CD4-positive, CD25-positive, alpha-beta regulatory T cell (primary cell): ENCODE measurements at places on chromosomes 2 and 18.

DNA sequence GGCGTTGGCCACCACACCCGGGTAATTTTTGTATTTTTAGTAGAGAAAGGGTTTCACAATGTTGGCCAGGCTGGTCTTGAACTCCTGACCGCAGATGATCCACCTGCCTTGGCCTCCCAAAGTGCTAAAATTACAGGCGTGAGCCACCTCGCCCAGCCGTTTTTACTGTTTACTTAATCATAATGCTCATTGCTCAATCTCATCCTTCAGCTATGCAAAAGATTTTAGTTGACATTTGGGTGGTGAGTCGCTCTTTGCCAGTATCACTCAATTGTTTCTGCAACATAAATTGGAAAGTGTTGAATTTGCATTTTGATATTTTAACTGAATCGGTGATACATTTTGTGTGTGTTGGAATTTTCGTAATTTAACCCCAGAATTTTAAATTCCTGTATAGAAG lies 7.8 kb upstream of the ZNF532 start:
- H3K27me3 ChIP-seq = peaks cover 9% of the 10 kb centered on the region
- no peak overlapping the region for H3K4me3 ChIP-seq
- H3K4me1 ChIP-seq = no peaks in the 10 kb centered on the region
- no peaks in the 10 kb centered on the region for H3K36me3 ChIP-seq

DNA sequence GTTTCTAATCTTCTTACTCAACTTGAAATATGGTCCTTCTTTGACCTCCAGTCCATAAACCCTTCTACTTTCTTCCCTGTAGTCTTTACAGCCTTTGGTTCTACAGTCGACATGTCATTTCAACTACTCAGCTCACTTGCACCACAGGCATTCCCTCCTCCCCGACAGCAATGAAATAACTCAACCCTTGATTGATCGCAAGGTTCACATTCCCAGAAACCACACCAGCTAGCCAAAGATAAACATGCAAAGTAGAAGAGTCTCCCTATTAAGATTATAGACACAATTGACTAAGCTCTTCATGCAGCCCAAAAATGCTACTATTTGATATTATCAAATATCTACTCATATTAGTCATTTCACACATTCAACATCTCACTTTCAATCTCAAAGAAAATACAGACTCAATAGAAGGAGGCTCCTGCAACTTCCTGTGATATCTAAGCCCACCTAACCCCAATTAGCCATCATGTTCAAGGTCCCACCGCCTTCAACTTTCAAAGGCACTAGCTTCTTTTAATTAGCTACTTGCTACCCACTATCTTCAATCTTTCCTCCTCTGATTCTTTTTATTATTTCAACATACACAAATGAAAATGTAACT lies 50.8 kb downstream of the RTTN start:
- H3K27ac ChIP-seq = no peak overlapping the region
- H3K4me1 ChIP-seq = no peaks in the 10 kb centered on the region
- H3K36me3 ChIP-seq = peaks cover 14% of the 10 kb centered on the region
- DNase-seq = no peak
- no peak overlapping the region for H3K4me3 ChIP-seq

DNA sequence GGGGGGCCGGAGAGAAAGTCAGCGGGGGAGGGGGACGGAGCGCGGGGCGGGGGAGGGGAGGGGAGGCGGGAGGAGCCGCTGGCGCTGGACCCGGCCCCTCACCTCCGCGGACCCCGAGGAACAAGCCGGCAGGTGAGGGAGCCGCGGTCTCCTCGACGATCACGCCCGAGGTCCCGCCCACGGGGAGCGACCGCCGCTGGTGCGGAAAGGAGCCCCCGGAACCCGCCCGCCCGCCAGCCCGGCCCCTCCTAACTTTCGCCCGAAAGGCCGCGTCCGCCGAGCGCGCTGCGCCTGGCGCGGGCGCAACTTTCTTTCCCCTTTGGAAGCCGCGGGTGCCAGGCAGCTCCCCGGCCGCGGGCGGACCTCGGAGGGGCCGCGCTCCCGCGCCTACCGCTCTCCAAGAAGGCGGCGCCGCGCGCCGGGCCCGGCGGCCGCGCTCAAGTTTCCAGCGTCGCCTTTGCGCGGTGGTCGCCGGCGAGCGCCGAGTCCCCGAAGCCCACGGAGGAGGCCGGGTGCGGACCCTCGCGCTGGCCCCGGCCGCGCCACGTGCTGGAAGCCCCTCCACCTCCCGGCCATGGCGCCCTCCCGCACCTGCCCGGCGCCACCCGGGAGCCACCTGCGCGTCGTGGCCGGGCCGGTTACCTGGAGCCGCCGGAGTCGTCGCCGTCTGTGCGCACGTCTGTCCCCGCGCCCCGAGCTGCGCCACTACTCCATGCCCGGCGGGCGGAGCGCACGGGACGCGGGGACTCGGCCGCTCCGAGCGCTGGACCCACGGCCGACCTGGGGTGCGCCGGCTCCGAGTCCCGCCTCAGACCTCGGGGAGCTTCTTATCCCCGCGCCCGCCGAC lies at the start of gene ALKAL2:
TSS of gene ALKAL2 (minus strand) at position 181 of the 847 bp plus-strand sequence. CDS start 256 bp downstream, outside the sequence.
- H3K27ac ChIP-seq = no peak within 1 kb of the TSS
- H3K4me1 ChIP-seq = peaks cover 22% of the 10 kb centered on the region
- H3K36me3 ChIP-seq = no peaks in the 10 kb centered on the region
- DNase-seq = no peak
- no peak within 1 kb of the TSS for H3K4me3 ChIP-seq

DNA sequence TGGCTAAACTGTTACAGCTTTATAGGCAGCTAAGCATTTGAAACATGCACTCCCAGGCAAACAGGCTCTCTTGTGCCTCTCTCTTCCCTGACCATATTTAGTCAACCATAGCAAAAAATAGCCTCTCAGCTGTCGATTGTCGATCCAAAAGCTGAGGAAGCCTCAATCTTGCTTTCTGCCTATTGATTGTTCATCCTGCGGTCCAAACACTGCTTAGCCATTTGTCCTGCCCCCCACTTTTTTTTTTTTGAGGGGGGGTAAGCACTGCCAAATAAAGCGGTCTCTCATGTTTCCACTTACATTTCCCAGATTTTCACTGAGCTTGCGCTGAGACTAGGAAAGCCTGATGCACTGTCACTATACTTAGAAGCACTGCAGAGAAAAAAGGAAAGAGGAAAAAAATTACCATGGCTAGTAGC lies 90.8 kb downstream of the MIB1 start:
- H3K27ac ChIP-seq = no peak overlapping the region
- no peaks in the 10 kb centered on the region for H3K36me3 ChIP-seq

DNA sequence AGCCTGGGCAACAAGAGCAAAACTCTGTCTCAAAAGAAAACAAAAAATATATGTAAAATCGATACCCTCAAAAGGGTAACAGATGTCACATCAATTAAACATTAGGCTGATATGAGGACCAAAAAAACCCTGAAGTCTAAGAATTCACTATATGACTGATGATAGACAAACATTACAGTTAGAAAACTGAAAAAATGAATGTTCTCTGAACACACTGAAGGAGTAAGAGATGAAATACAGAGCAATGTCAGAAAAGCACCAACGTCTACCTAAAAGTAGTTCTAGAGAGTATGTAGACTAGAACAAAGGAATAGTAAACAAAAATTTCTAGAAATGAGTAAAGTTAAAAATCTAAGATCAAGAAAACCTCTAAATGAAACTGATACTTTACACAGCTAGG lies 81.9 kb downstream of the SLC66A3 start:
- DNase-seq = no peak
- H3K27me3 ChIP-seq = no peaks in the 10 kb centered on the region
- no peaks in the 10 kb centered on the region for H3K4me1 ChIP-seq
- no peak overlapping the region for H3K4me3 ChIP-seq
- no peak overlapping the region for H3K27ac ChIP-seq

DNA sequence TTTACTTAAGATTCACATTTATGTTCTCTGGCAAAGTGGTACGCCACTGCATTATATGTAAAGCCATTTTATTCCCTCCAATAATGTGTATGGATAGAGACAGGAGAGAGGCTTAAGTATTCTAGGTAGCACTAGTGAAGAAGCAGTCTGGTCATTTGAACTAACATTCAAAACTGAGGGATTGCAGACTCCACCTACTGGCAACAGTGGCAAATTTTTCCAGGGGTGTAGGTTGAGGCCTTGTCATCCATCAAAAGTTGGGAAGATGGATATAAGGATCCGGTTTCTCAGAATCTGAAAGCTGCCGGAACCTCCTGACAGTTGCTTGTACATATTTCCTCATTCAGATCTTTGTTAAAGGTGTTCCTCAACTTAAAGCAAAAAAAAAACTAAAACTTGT lies 465.5 kb upstream of the FSHR start:
- H3K27ac ChIP-seq = no peak overlapping the region
- DNase-seq = no peak
- no peaks in the 10 kb centered on the region for H3K4me1 ChIP-seq
- no peak overlapping the region for H3K4me3 ChIP-seq
- no peaks in the 10 kb centered on the region for H3K27me3 ChIP-seq
